H1 (cell line): ENCODE measurements at places on chromosomes 5 and 9. TPM values are rescaled to one million over a fixed set of nuclear protein-coding genes. Genes with fewer than 3 reads are reported as not detected.

Gene ROR2
- total RNA-seq, result 4.0 and 4.3 TPM in 2 replicates

GRCh38 chr5:179405426-179406030 lies 60.3 kb upstream of the ADAMTS2 start:
- H3K4me3 ChIP-seq, result no peak overlapping the region
- no peaks in the 10 kb centered on the region for H3K4me1 ChIP-seq
- no peak overlapping the region for H3K27ac ChIP-seq
- no peak for DNase-seq

Gene NOXA1
- total RNA-seq, result 0.34 and 0.55 TPM in 2 replicates

DNA sequence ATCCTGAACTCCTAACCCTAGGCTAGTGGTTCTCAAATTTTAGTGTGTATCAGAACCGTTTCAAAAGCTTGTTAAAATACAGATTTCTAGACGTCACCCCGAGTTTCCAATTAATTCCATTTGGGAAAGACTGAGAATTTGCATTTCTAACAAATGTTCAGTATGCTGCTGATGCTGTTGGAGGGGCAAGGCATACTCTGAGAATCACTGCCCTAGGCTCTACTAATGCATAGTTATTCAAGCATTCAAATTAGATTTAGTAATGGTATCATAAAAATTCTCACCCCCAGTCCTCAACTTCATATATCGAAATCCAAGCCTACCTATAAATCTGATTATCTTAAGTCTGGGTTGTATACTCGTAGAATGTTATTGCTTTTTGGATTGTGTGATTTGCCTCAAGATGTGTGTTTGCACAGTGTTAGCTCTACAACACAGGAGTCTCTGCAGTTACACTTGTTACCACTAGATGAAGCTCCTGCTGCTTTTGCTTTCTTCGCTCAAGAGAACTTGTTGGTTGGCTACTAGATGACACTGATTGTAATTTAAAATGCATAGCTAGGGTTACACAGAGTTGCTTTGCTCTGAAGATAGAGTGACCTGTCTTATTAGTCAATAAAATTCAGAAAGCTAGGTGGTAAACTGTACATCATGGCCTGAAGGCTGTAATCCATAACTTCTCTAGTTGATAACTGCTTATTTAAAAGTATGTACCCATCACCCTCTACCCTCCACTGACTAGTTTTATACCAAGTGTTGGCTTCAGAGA lies 7.5 kb upstream of the ERAP2 start:
- H3K4me3 ChIP-seq, result no peak overlapping the region
- no peaks in the 10 kb centered on the region for H3K36me3 ChIP-seq
- no peak for DNase-seq
- H3K27ac ChIP-seq, result no peak overlapping the region
- H3K27me3 ChIP-seq, result no peaks in the 10 kb centered on the region

DNA sequence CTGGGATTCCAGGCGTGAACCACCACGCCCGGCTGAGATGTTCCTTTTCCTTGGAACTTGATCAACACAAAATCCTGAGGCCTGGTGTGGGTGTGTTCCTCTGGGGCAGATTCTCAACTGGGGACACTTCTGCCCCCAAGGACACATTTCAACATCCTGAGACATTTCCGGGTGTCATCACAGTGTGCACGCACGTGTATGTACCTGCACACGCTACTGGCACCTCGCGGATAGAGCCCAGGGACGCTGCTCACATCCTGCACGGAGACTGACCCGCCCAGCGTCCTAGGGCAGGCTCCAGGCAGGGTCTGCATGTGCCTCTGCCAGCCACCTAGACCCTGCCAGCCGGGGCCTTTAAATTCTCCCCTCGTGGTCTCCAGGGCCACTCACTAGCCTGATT lies 8.0 kb downstream of the SAPCD2 start:
- H3K36me3 ChIP-seq, result no peaks in the 10 kb centered on the region
- no peak overlapping the region for H3K4me3 ChIP-seq
- no peak for DNase-seq
- H3K4me1 ChIP-seq, result no peaks in the 10 kb centered on the region
- H3K27ac ChIP-seq, result no peak overlapping the region

Gene GRXCR2
- not detected in 2 replicates for total RNA-seq

- H3K27me3 ChIP-seq, result no peaks in the 10 kb centered on the region
- no peaks in the 10 kb centered on the region for H3K36me3 ChIP-seq
- H3K27ac ChIP-seq, result no peak overlapping the region
- H3K4me1 ChIP-seq, result no peaks in the 10 kb centered on the region
Measured at GRCh38 chr5:97452646-97453045, 269.6 kb upstream of the RIOK2 start.

DNA sequence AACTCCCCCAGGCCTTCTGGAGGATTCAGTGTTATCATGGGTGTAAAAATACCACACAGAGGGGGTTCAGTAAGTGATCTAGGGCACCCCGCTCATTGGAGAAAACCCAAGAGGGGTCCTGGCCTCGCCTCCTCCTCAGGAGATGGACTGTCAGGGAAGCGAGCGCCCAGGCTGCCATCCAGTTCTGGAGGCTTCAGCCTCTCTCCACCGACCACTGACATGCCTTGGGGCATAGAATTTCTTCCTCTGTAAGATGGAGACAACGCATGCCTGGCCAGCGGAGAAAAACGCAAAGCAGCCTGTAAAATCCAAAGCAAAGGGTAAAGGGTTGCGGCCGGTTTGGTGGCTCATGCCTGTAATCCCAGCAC lies 165.4 kb downstream of the COL23A1 start:
- no peaks in the 10 kb centered on the region for H3K36me3 ChIP-seq
- no peak for DNase-seq
- H3K27me3 ChIP-seq, result no peaks in the 10 kb centered on the region
- no peak overlapping the region for H3K27ac ChIP-seq
- peaks cover 12% of the 10 kb centered on the region for H3K4me1 ChIP-seq

- DNase-seq, result no peak
- H3K27me3 ChIP-seq, result no peaks in the 10 kb centered on the region
- H3K27ac ChIP-seq, result no peak overlapping the region
Measured at GRCh38 chr5:118468085-118468484, 520.3 kb downstream of the DTWD2 start.
